ENCODE measurements at places on chromosomes 3 and 15.

GRCh38 chr15:60382773-60383674 lies 14.8 kb downstream of the ANXA2 start:
- no peak for DNase-seq

- DNase-seq, result no peak
Observed at GRCh38 chr15:95733931-95734330, 596.6 kb upstream of the NR2F2 start.

GRCh38 chr15:85141726-85142125 lies 160.1 kb downstream of the PDE8A start:
- no peak for DNase-seq

DNA sequence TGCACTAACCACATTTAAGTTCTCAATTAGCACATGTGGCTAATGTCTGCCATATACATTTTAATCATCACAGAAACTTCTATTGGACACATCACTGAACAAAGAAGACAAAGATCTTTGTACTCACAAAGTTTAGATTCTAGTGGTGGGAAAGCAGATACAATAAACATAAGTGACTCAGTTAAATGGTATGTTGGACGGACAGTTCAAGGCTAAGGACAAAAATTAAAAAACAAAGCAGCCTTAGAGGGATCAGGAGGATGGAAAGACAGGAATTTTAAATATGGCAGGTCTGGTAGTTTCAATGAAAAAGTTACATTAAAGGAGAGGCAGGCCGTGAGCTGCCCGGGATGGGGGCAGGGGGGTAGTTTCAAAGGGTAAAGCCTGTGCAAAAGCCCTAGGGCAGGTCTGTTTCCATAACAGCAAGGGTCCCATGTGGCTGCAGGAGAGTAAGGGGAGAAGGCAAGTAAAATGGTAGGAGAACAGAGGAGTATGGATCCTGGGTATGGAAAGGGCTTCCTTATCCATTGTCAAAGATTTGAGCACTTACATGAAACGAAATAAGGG lies 220.7 kb downstream of the FHIT start:
- DNase-seq, result no peak

DNA sequence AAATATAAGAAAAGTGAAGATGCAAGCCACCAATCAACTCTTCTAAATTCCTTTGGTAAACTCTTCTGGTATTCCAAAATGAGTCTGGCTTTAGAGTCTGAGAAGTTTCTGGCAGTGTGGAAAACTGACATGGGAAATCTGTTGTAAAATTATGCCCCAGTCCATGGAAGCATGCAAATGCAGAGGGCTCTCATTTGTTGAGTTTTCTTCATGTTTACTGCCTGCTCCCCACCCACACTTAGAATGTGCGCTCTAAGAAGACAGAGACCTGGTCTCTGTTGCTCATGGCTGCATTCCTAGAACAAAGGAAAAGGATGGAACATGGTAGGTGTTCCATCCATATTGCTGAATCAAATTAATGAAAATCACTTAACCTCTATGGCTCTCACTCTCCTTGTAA lies 411.8 kb upstream of the PDZRN3 start:
- no peak for DNase-seq

DNA sequence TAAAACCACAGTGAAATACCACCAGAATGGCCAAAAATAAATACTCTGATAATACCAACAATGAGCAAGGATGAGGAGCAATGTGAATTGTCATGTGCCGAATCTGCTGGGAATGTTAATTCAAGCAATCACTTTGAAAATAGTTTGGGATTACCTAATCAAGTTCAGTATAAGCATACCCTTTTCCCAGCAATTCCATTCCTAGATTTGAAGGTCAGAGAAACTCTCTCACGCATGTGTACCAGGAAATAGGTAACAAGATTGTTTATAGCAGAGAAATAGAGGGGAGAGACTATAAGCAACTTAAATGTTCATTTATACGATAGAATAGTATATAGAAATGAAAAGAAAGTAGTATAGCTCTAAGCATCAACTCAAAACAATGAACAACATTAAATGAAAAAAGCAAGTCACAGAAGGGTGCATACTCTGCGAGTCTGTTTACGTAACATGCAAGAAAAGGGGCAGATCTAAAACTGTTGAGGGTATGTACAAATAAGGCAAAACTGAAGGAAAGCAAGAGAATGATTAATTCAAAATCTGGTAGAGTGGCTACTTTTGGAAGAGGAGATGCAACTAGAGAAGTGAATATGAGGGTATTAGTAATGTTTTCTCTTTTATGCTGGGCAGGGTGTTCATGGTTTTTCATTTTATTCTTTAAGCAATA lies 27.4 kb downstream of the TMOD3 start:
- peak; percentile 54 for DNase-seq

GRCh38 chr15:38652183-38652794 lies 87.7 kb upstream of the RASGRP1 start:
- no peak for DNase-seq

- peak; percentile 9 for DNase-seq
Observed at GRCh38 chr3:157669416-157669815, 166.2 kb upstream of the VEPH1 start.

DNA sequence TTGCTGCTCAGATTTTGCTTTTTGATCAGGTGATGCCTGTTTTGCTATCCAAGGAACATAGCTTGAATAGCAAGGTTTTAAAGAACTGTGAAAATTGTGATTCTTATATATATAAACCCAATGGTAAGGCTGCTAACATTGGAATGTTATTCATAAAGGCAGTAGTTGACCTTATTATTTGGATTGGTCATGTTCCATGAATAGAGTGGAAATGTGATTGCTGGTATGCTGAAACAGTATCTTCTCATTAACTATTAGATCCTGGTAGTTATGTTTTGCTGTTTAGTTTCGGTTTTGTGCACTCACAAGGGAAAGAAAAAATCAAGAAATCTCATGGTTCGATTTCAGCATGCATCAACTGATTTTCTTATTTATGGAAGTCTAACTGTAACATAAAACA lies 78.7 kb upstream of the NPHP3 start:
- DNase-seq, result peak; percentile 38

- no peak for DNase-seq
Observed at GRCh38 chr3:52143616-52144015, 10.6 kb downstream of the POC1A start.

DNA sequence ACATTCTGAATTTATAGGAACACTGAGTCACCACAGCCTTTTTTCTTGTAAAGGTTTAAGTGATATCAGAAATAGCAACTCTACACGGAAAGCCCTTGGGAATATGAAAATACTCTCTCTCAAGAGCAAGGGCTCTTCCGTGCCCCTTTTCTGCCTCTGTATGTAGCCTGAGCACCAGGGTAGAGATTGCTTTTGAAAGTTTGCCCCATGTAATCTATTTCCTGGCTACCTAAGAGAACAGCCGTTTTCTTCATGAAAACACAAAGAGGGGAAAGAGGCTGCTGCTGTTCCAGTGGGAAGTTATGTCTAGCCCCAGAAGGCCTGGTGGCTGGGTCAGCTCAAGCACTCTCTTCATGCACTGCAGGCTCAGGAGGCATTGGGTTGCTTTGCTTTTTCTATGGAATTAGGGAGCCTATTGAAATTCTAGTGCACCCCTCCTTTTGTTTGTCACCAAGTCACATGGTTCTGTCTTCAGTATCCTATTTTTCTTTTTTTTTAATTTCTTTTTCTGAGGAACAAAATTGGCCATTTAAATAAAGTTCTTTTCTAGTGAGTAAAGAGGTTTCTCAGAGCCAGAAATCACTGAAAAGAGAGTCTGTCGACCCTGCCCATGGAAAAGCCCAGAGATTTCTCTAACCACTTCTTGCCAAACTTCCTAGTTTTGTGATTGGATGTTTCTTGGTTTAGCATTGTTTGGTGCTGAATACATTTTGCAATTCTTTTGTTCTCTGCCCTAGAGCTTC lies 39.5 kb downstream of the TIGIT start:
- DNase-seq, result no peak

GRCh38 chr3:160820022-160820421 lies 64.0 kb downstream of the PPM1L start:
- DNase-seq, result peak; percentile 5

DNA sequence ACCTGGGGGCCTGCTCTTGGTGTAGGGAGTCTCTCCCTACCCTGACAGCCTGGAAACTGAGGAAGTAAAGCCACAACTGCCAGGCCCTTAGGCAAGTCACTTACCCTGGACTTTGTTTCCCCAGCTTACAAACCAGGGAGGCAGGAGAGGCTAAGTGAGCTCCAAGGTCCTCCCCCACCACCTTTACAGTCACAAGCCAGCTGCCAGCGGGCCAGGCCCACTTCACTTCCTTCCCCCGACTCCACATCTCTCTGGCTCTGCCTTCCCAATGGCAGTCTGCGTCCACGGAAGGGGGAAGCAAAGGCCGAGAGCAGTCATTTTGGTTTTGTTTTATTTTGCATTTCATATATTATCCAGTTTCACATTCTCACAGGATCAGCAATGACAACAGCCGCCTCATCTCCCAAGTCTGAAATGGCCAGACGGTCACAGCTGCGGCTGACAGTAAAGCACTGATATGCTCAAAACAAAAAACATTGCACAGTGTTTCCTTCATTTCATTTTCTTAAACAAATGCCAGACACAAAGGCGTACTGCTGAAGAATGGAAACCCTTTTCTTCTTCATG lies 35.7 kb downstream of the RBPMS2 start:
- DNase-seq, result no peak

DNA sequence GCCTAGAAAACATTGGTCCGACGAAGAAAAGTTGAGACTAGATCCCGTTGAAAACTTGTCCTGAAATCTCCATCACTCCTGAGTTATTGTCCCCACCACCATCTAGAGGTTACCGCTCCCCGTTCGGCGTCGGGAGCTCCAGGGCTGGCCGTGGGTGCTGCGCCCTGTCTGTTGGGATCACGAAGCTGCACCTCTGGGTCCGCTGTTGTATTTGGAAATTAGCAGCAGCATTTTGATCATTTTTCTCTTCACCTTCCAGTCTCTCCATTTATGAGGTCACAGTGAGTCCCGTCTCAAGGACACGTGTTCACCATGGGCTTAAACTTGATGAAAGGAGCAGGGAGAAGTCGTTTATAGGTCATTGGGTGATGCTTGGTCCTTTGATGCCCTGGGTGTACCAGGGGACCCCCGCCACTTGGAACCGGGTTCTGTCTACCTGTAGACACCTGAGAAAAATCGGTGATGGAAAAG lies 565 bp downstream of the MANF start:
- no peak for DNase-seq

GRCh38 chr3:41769106-41769505 lies 192.8 kb downstream of the ULK4 start:
- no peak for DNase-seq

DNA sequence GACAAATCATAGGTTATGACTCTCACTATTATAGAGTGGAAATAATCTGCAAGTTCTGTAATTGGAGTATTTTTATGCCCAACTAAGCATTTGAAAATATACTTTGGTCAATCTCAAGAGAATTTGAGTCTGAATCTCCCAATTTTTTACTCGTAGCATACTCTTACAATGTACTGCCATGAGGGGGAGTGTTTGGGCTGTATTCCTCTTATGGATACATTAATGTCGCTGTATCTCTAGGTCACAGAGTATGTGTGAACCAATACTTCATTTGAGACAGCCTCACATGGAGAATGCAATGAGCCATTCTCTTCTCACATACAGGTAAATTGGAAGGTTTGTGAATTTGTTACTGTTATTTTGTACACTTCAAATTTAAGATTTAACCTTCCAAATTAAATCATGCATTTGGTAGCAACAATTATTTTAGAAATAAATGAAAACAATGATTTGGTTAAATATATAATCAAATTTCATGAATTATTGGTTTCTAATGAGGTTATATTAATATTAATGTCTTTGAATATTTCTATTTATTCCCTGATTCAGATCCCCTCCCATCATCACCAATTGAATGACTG lies 5.5 kb upstream of the CD200 start:
- DNase-seq, result peak; percentile 87

GRCh38 chr15:56797720-56798275 lies 64.5 kb upstream of the ZNF280D start:
- DNase-seq, result no peak

- no peak for DNase-seq
Observed at GRCh38 chr3:38360345-38360744, 13.8 kb downstream of the XYLB start.

- no peak for DNase-seq
Observed at GRCh38 chr15:71713191-71713809, 97.1 kb upstream of the NR2E3 start.

DNA sequence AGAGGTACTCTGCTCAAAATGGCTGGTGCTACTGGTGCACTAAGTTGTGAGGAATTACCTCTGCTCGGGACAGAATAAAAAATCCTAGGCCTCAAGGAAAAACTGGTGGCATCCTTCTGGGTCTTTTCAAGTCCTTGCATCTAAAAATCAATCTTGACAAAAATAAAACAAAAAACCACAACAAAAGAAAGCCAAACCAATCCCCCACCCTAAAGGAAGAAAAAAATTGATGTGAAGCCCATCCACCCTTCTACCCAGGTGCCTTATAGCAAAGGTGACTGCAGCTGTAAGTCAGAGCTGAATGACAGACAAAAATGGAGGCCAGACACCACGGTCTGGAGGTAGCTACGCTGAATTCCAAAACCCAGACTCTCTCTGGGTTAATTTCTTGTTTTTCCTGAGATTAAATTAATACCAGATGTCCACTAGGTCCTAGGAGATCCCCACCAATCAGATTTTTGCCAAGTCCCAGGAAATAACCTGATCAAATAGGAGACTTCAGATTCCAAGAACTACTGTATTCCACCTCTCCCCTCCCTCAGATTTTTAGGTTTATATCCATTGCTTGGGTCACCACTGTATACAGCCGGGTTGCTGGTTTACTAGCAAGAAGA lies 33.5 kb downstream of the ABCC5 start:
- DNase-seq, result no peak

- no peak for DNase-seq
Observed at GRCh38 chr3:108897883-108898282, 55.8 kb downstream of the GUCA1C start.

- no peak for DNase-seq
Observed at GRCh38 chr15:40241269-40242212, 2.7 kb downstream of the PAK6 start.

DNA sequence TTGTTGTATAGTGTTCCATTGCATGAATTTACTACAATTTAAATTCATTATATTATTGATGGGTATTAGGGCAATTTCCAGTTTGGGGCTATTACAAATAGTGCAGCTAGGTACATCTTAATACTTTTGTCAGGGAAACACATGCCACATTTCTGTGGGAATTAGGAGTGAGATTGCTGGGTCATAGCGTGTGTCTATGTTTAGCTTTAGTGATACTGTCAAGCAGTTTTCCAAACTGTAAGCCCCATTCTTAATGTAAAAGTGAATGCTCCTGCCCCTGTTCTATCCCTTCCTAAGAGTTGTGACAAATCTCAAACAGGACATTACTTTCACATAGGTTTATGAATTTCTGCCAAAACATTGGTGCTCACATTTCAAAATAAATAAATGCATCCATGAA lies 184.5 kb upstream of the ANKRD28 start:
- DNase-seq, result no peak

GRCh38 chr15:70318594-70319465 lies 221.1 kb upstream of the TLE3 start:
- peak; percentile 50 for DNase-seq

DNA sequence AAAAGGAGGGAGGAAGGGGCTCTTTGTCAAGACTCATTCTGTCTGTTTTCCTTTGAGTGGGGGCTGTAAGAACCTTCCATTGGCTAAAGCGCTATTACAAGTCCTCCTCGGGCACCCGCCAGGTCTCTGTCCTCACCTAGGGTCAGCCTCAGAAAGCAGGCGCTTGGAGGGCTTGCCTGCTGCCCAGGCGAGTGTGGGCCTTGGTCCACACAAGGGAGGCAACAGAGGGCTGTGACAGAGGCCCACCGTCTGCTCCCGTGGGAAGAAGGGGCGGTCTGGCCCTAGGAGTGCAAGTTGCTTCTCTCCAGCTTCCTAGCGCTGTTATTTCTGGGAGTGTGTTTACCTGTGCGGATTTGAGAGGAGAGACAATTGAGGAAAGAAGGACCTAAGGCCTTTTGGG lies 24.0 kb upstream of the EHD4 start:
- DNase-seq, result no peak

GRCh38 chr15:65956307-65956706 lies 87.0 kb downstream of the RAB11A start:
- DNase-seq, result no peak

Data from adipocyte (in vitro differentiated cells).